Left colon (tissue), 2 donors: ENCODE measurements at places on chromosomes 1 and 21. TPM values are rescaled to one million over a fixed set of nuclear protein-coding genes. Genes with fewer than 3 reads are reported as not detected.
A peak's percentile ranks its signal among the peaks of the same experiment; 100 is the strongest.

DNA sequence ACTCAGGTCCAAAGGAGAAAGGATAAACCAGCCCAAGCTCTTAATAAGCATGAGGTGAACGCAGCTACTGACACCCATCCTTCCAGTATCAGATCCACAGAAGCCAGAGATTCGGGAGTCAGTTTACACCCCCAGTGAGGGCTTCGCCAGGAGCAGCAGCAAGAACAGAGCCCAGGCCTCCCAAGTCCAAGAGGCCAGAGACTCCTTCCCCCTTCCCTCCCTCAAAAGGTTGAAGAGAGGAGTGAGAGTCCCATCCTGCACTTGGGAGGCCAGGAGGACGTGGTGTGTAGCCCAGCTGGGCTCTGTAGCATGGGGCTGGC, 72.8 kb downstream of the MRPL37 start:
- no peak for DNase-seq

Gene SPATA1
- total RNA-seq: 1.1 TPM

DNA sequence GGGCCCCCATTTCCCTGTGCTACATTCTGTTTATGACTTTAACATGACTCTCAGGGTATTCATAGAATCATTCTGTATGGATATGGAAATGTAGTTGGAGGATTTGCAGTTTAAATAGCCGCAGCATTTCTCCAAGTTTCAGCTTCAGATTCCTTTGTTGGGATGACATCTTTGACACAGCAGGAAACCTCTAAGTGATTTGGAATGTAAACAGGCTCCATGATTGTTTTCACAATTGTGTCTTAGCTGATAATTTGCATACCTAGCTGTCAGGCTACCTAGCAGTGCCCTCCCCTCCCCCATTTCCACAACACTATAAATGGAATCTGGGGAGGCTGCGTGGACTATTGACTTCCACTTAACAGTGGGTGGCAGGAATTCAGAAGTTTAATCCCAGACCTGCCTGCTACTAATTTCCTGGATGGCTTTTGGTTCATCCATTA, 290.2 kb downstream of the HLX start:
- DNase-seq: no peak

- no peak for DNase-seq
These were observed 5.0 kb downstream of the SLC37A1 start for GRCh38 chr21:42518626-42519025.

DNA sequence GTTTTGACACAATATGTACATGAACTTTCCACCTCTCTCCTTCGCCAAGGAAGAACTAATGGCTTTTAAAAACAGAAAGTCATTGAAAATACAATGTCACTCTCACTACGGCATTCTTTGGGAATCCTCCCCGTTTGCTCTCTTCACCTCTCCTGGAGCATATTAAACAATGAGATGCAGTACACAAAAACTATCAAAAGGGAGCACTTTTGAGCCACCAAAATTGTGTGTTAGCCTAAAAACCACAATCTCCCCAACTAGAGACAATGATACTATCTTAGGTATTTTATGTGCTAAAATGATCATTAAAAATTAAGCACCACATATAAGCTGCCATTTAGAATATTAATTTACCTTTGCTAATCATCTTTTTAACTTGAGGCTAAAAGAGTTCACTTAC, 425.5 kb downstream of the KCTD3 start:
- DNase-seq: no peak

GRCh38 chr1:44270686-44271628, 57.7 kb downstream of the DMAP1 start:
- peak; percentile 84 for DNase-seq

Gene S100A1
- total RNA-seq: 1.9 TPM

Gene PKNOX1
- 12.4 TPM for total RNA-seq

Gene LAMC2
- 30.7 TPM for total RNA-seq

Gene CAPZA1
- total RNA-seq: 162 TPM

Gene CC2D1B
- 32.8 TPM for total RNA-seq

GRCh38 chr1:170460001-170460400, 72.0 kb upstream of the GORAB start:
- no peak for DNase-seq

DNA sequence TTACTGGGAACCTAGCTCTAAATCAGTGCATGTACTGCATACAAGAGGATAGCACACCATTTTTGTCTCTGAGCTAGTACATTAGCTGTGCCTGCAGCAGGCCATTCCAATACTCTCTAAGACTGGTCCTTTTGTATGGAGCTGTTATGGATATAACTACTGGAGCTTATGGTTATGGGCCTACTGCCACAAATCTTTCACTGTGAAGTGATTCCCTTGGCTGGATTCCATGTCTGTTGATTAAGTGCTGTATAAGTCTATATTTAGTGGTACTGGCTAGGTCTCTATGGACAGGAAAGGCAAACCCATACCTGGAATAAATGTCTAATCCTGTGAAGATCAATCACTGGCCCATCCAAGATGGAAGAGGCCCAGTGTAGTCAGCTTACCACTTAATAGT, 12.0 kb downstream of the ZFYVE9 start:
- no peak for DNase-seq
